ENCODE measurements at places on chromosomes 1 and 21.

GRCh38 chr1:207745285-207745684, 6.6 kb upstream of the CD46 start:
- DNase-seq, result no peak

GRCh38 chr1:47786316-47786715, 210.9 kb downstream of the TRABD2B start:
- no peak for DNase-seq

GRCh38 chr1:9835404-9835757, 11.6 kb upstream of the CLSTN1 start:
- DNase-seq, result no peak

GRCh38 chr1:33396188-33397124, 34.4 kb downstream of the PHC2 start:
- DNase-seq, result no peak

DNA sequence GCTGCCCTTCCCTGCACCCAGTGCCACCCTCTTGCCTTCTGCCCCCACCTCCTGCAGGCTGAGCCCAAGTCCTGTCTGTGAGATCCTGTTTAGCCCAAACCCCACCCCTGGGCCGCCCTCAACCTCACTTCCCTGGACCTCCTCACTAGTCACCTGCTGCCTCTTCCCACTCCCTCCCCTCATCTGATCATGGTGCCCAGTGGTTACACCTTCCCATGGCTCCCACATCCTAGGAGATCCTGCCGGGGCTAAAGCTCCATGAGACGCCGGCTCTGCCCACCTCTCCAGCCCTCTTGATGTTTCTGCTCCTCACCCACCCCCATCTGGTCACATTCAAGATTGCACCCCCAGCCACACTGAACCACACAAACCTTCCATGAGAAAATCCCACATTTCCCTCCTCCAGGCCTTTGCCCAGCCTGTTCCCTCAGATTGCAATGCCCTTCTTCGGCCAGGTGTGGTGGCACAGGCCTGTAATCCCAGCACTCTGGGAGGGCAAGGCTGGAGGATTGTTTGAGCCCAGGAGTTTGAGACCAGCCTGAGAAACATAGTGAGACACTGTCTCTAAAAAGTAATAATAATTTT, 17.0 kb downstream of the TTC39A start:
- no peak for DNase-seq

DNA sequence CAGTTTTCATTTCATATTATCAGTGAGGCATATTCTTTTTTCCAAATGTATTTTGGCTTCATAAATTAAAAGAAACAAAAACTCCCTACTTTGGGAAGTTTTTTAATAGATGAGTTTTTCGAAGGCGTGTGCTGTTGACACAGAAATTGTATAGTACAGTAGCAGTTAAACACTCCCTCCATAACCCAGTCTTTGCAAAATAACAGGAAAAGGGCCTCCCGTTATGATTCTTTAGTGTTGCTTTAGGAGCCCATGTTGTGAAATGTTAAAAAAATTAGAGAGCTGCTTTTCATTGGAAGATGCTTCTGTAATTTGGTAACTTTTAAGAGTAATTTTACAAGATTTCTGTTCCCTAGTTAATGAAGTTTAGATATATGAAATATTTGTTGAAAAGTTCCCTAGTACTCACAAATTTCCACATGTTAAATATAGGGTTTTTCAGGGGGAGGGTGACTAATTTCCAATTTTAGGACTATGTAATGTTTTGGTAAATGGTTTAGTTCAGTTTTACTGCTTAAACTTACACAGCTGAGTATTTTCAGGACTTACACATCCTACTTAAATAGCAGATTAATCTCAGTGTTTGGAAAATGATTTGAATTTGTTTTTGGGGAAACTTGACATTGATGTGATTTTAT, 2.0 kb downstream of the CAMSAP2 start:
- DNase-seq, result no peak

DNA sequence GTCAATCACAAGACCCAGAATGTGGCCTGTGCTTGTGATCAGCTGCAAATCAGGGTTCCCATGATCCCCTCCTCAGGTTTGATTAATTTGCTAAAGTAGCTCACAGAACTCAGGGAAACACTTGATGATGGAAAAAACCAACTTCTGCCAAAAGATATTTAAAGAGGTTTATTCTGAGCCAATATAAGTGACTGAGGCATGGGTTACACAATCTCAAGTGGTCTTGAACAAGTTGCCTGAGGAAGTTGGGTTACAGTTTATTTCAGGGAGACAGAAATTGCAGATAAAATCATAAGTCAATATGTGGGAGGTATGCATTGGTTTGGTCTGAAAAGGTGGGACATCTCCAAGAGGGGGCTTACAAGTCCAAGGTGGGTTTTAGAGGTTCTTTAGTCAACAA, 243.1 kb downstream of the S1PR1 start:
- no peak for DNase-seq

GRCh38 chr1:32632829-32633228, 17.5 kb downstream of the ZBTB8OS start:
- no peak for DNase-seq

DNA sequence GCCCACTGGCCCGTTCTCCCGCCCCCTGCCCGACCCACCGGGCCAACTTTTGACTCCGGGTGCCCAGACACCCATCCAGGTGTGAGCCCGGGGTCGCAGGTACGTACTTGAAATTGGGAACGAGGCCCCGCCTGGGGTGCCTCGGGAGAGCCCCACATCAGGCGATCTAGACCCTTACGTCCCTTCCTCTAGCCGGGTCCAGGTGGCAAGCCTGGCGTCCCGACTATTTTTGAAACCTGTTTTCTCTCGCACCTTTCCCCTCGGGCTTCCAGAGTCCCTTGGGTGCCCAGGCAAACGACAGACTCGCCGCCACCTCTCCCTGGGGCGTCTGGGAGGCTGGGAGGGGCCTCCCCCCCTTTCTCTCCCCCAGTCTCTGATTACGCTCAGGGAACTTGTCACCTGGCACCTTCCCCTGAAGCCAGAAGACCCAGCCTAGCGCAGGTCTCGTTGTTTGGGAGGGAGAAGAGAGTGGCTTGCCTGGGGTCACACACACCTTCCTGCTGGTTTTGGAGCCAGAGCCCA, 898 bp downstream of the LDLRAP1 start:
- peak; percentile 26 for DNase-seq

- no peak for DNase-seq
Measured at GRCh38 chr1:96076589-96076988, 645.0 kb upstream of the PTBP2 start.

GRCh38 chr1:184340984-184341383, 45.8 kb upstream of the C1orf21 start:
- no peak for DNase-seq

- no peak for DNase-seq
Measured at GRCh38 chr1:16719571-16720350, 20.6 kb upstream of the RNU1-4 start.

GRCh38 chr1:20223106-20223505, 36.8 kb upstream of the PLA2G2C start:
- DNase-seq, result no peak

DNA sequence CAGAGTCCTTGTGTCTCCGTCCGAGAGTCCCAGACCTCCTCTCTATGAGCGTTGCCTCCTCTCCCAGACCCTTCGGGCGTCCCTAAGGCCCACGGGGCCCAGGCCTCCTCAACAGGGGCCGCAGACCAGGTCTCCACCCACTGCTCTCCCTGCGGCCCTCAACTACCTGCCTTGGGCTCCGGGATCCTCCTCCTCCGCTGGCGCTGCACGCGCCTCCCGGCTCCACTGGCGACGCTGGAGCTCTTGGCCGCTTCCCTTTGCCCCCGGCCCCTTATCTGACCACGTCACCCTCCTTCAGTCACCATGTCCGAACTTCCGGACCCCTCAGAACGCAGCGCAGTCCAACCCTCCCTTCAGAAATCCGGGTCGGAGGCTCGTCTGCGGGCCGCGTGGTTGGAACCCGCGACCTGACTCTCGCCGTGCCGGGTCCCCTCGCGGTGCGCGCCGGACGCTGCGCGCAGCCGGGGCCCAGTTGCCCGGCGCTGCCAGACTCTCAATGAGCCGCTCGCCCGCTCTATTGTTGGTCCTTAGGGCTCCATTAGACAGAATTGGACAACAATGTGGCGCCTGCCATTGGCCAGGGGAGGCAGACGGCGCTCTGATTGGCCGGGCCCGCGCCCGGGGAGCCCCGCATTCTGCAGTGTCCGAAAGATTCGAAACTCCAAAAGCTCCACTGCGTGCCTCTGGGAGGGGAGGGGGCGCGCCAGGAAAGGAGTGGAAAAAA, at the start of gene DMRTA2:
Gene DMRTA2 (minus strand): TSS at position 498 of the 724 bp plus-strand sequence. CDS start 1,907 bp downstream, outside the sequence.
- no peak for DNase-seq

- no peak for DNase-seq
Measured at GRCh38 chr1:41712695-41713094, 206.0 kb downstream of the HIVEP3 start.

- no peak for DNase-seq
Measured at GRCh38 chr1:100051401-100051800, 81.3 kb downstream of the SASS6 start.

- DNase-seq, result peak; percentile 65
Measured at GRCh38 chr1:12617901-12618660, at the start of gene DHRS3. Gene DHRS3 (minus strand): TSS chr1:12618210. CDS start chr1:12617348, 862 bp downstream.

DNA sequence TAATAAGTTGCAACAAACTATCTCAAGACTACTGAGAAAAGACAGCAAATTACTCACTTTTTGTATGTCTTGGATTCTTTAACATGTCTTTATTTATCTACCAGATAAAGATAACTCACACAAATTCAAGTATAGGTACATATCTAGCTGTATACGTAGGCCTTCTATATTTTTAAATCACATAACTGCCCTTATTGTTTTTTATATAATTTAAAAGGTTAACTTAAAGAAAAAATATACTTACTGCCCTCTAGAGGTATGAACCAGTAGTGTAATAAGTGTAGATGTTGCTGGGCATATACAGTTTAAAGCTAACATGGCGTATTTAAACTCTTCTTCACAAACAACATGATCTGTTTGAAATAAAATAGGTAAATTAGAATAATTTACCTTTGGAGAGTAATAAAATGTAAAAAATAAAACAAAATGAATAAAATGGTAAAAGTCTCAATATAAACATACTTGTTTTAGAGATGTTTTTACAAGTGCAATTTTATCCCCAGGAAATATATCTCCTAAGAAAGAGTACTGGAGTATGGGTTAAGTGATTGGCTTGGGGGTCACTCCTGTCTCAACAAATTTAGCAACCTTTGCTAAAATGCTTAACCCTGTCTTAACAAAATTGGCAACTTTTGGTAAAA, 235.2 kb downstream of the KCNT2 start:
- no peak for DNase-seq

DNA sequence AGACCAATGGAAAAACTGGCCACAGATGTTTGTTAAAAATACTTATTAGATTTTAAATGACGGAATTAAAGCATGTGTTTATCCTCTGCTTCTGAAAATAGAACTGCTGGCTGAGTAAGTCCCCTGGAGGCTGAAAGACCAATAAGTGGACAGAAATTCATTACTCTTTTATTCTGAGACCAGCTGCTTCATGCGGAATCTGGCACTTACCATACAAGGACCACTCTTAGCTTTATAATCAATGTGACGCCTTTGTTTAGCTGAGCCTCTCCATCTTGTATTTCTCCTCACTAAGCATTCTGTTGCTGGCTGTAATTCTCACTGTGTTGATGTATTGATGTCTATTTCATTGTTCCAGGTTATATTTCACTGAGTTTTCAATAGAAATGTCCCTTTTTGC, 6.3 kb upstream of the EXO1 start:
- DNase-seq, result no peak

GRCh38 chr1:20074725-20075171, 4.8 kb downstream of the PLA2G5 start:
- no peak for DNase-seq

GRCh38 chr1:26828411-26828991, 2.0 kb downstream of the ZDHHC18 start:
- peak; percentile 41 for DNase-seq

DNA sequence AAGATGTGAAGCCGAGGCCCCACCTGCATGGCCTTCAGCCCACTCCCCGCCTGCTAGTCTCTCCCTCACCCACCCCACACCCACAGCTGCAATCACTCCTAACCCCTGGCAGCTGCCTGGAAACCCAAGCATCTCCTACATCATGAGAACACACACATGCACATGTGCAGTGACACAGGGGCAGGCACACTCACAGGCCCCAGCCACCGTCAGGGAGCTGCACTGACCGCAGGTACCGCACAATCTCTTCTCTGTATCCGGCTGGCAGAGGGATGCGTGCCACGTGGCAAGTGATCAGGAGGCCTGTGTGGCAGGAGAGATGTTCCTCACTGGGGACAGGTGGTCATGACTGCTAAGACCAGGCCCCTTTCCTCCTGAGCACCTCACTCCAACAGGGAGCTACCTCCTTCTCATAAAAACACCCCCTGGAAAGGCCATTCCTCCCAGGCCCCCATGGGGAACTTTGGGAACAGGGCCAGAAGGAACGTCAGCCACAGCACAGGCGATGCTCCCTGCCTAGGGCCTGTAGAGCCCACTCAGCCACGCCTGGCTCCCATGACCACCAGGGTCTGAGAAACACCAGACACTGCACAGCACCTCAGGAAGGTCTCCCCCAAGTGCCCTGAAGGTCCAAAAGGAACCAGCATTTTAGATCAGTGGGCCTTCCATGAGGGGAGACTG, 6.0 kb downstream of the LSS start:
- no peak for DNase-seq

DNA sequence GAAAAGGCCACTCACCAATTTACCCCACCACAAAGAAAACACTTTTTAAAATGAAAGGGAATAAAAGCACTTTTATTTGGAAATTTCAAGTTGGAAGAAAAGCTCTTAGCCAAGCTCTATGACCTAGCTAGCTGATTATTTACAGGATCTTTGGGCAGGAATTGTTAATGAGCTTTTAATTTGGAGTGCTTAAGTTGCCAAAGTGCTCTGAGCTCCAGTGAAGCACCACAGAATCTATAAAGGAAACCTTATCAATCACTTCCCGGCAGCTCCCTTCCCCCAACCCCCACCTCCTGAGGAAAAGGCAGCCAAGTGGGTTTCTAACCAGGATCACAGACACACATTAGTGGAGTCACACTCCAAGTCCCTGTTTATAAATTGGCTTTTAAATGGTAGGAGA, 1.5 kb downstream of the ERI3 start:
- DNase-seq, result no peak

- DNase-seq, result no peak
Measured at GRCh38 chr21:30152792-30153191, 13.8 kb downstream of the CLDN17 start.
